Ascending aorta (tissue), 2 donors: ENCODE measurements at places on chromosomes 12 and 14. TPM values are rescaled to one million over a fixed set of nuclear protein-coding genes. Genes with fewer than 3 reads are reported as not detected.

DNA sequence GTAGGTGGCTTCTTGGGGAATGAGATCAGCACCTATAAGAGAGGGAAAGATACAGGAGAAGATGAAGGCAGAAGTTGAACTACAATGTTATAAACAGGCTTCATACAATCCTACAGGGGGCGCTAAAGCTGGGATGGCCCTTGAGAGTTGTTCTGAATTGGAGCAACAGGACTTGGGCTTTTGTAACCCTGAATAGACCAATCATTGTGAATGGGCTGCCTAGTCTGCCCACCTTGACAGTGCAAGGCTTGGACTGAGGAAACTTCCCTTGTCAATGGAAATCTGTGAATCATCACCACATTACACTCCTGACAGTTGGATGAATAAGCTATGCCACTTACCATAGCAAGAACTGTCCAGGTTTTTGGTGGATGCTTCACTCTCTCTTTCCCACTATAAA is 306.1 kb downstream of the KCNC2 start:
- no peaks in the 10 kb centered on the region for H3K4me1 ChIP-seq
- H3K27ac ChIP-seq: no peak overlapping the region
- H3K4me3 ChIP-seq: no peak overlapping the region
- no peak for DNase-seq

GRCh38 chr12:54958048-54958658 is 26.4 kb downstream of the TESPA1 start:
- DNase-seq: no peak
- H3K27me3 ChIP-seq: no peaks in the 10 kb centered on the region
- no peak overlapping the region for H3K27ac ChIP-seq
- no peaks in the 10 kb centered on the region for H3K36me3 ChIP-seq

GRCh38 chr12:54566792-54567191 is 17.4 kb downstream of the PDE1B start:
- no peaks in the 10 kb centered on the region for H3K27me3 ChIP-seq
- H3K27ac ChIP-seq: no peak overlapping the region
- peaks cover 23% of the 10 kb centered on the region for H3K36me3 ChIP-seq
- no peak overlapping the region for H3K4me3 ChIP-seq

DNA sequence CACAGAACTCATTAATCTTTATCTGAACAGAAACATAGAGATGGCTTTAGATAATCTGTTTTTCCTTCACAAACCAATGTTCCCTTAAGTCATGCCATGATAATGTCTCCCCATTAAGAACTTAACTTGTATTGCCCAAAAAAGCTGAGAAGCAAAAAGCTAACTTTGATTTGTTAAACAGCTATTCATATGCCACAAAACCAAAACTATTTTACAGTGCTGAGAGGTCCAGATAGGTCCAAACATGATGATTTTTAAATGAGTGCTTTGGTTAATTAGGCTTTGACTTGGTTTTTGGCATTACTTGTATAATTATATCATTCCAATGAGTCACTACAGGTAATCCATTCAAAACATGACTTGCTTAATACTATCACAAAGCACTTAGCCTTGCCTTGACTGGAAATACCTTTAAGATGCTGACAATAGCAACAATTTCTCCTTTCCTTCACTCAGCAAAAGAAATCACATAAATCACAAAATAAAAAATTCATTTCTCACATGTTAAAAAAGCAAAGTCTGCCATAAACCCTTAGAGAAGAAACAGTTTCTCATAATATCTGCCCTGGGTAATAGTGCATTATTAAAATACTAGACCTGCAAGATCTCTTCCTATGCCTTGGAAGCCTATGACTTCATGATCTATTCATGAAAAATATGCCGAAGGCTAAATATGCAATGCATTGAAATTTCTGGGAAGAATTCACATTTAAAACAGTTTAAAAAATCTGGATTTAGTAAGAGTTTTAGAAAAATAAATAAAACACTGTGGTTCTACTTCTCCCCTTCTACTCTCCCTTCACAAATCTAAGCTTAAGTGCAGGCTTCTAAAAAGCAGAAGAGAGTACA is 52.0 kb upstream of the SAV1 start:
- H3K4me3 ChIP-seq: no peak overlapping the region
- no peak for DNase-seq
- H3K4me1 ChIP-seq: no peaks in the 10 kb centered on the region
- H3K27me3 ChIP-seq: no peaks in the 10 kb centered on the region

TAS2R7 gene
- not detected for total RNA-seq
